ENCODE measurements at places on chromosomes 5 and 9. TPM values are rescaled to one million over a fixed set of nuclear protein-coding genes. Genes with fewer than 3 reads are reported as not detected.

DNA sequence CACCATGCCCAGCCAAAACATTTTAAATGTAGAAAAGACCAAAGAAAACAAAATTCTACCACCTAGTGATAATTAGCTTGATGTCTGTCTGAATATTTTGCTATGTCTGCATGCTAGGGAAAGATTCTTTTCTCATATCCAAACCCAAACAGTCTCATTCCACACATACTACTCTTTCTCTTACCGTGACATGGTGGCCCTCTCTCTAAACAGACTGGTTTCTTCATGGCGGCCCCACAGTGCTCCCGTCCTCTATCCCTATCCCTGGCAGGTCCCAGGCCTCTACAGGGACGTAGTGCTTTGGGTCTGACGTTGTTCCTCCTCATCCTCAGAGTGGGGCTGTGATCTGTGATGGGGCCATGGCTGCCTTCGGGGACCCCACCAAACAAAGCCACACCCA is 8.1 kb downstream of the CORO2A start:
- H3K27me3 ChIP-seq = no peaks in the 10 kb centered on the region
- no peak for DNase-seq

- no peaks in the 10 kb centered on the region for H3K4me1 ChIP-seq
- H3K27me3 ChIP-seq = peaks cover 22% of the 10 kb centered on the region
- no peak overlapping the region for H3K27ac ChIP-seq
- H3K36me3 ChIP-seq = no peaks in the 10 kb centered on the region
- H3K4me3 ChIP-seq = no peak overlapping the region
- DNase-seq = no peak
These were observed 83.2 kb upstream of the TBCA start for GRCh38 chr5:77859306-77859705.

GRCh38 chr9:15513335-15513734 is 2.6 kb upstream of the PSIP1 start:
- H3K27me3 ChIP-seq = no peaks in the 10 kb centered on the region
- H3K36me3 ChIP-seq = no peaks in the 10 kb centered on the region
- H3K27ac ChIP-seq = peak overlapping the region; percentile 83
- peaks cover 7% of the 10 kb centered on the region for H3K4me1 ChIP-seq
- no peak overlapping the region for H3K4me3 ChIP-seq

- no peak overlapping the region for H3K4me3 ChIP-seq
- no peaks in the 10 kb centered on the region for H3K36me3 ChIP-seq
These were observed 23.4 kb upstream of the BARX1 start for GRCh38 chr9:93978551-93978950.

DNA sequence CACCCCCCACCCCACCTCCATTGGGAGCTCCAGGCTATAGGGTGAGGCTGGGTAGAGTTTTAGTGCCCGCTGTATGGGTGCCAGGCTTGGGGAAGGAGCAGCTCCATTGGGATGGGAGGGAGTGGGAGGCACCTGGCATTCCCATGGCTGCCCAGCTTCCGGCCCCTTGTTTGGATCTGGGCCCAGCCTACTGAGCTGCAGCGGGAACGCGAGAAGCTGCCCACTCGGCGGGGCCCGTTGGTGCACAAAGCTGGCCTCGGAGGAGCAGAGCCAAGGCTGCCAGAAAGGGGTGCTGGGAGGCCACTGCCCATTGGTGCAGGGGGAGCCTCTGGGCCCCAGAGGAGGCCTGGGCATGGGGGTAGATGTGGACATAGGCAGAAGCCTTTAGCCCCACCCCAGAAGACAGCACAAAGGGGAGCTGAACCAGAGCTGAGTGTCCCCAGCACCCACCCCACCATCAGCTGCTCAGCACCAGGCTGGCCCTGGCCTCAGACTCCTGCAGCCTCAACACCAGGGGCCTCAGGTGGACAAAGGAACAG is 4.4 kb downstream of the LCN9 start:
- H3K4me1 ChIP-seq = no peaks in the 10 kb centered on the region
- H3K4me3 ChIP-seq = no peak overlapping the region
- H3K36me3 ChIP-seq = no peaks in the 10 kb centered on the region
- H3K27ac ChIP-seq = no peak overlapping the region

DNA sequence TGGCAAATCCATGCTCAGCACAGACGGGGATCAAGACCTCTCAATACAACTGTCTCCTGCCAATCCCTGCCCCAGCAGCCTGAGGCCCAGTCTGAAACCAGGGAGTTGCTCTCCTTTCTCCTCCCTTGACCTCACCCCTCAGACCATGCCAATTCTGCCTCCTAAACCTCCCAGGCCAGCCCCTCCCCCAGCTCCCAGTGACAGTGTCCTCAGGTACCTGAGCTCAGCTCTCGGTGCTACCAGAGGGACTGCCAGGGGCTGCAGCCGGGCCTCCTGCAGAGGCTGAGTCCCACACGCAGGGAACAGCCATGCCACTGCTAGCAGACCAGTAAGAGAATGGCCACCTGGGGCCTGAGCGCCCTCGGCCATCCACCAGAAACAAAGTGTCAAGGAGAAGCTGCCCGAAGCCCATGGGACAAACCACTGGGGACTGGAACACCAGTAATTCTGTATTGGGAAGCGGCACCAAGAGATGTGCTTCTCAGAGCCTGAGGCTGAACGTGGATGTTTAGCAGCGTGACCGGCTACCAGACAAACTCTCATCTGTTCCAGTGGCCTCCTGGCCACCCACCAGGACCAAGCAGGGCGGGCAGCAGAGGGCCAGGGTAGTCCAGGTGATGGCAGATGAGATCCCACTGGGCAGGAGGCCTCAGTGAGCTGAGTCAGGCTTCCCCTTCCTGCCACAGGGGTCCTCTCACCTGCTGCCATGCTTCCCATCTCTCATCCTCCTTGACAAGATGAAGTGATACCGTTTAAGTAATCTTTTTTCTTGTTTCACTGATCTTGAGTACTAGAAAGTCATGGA is 557 bp upstream of the IL3 start:
- H3K36me3 ChIP-seq = no peaks in the 10 kb centered on the region
- H3K4me1 ChIP-seq = no peaks in the 10 kb centered on the region
- no peak for DNase-seq
- no peak overlapping the region for H3K27ac ChIP-seq

- peaks cover 3% of the 10 kb centered on the region for H3K27me3 ChIP-seq
- no peak overlapping the region for H3K27ac ChIP-seq
- H3K36me3 ChIP-seq = no peaks in the 10 kb centered on the region
- no peak overlapping the region for H3K4me3 ChIP-seq
- peaks cover 4% of the 10 kb centered on the region for H3K4me1 ChIP-seq
These were observed 103.0 kb downstream of the AOPEP start for GRCh38 chr9:94829380-94830070.

DNA sequence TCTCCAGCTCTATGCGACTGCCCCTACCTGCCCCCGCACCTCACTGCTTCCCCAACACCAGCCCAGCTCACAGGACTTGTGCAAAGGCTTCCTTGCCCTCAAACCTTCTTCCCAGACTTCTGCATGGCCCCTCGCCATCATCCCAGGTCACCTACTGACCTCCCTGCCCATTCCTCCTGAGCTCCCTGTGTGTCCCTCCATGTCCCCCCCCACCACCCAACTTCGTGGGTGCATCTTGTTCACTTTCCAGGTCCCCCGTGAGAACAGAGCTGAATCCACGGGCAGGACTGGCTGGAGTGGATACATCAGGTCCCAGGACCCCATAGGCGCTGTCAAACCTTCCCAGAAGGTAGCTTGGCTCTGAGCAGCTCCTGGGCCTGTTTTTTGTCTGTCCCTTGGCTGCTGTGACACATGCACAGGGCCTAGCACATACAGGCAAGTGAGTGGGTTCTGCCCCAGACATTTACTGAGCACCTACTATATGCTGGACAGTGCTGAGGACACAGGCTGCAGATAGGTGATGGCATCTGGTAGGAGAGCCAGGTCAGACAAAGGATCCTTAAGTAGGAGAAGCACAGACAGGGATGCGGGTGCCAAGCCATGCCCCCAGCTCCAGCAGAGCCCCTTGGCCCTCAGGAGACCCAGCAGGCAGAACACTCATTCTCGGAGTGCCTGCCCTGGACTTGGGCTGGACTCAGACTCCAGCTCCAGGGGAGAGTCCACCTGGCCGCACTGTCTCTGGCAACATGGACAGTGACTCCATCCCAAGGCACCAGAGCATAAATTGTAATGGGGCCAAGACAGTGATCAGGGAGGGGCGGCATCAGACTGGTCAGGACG is 15.0 kb downstream of the NINJ1 start:
- no peak overlapping the region for H3K4me3 ChIP-seq
- peaks cover 16% of the 10 kb centered on the region for H3K4me1 ChIP-seq
- no peaks in the 10 kb centered on the region for H3K27me3 ChIP-seq

DNA sequence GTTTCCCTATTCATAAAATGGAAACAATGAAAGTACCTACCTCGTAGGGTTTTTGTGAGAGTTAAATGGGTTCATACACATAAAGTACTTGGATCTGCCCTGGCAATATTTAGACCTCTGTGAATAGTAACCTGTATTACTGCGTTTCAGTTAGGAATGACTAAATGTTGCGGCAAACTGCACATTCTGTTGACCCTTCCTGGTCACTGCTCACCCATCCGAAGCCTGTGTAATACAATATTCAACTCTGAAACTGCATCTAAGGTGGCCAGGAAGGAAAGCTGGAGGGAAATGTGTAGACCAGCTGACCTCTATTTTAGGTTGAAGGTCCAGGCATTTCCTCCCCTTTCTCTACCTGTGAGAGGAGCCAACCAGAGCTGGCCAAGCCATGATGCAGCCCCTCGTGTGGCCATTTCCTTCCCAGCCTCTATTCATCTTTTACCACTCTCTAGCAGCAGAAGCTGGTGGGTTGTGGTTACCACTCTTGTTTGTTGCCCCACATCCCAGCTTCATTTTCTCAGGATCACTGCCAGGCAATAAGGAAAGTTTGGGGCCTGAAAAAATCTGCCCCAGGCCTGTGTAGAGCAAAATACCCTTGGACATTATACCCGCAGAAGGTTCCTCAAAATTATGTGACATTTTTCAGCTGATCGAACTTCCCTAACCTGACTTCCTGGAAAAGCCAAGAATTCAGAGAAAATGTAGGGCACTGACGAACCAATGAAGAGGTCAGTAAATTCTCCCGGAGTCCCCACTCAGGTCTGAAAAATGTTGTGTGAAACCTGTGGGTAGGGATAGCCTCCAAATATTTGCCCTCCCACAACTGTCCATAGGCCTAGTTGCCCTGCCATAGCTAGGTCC is 20.5 kb upstream of the PDCD1LG2 start:
- no peak overlapping the region for H3K4me3 ChIP-seq
- H3K4me1 ChIP-seq = no peaks in the 10 kb centered on the region
- no peak for DNase-seq
- H3K27me3 ChIP-seq = no peaks in the 10 kb centered on the region
- H3K36me3 ChIP-seq = no peaks in the 10 kb centered on the region
- H3K27ac ChIP-seq = no peak overlapping the region

- no peak overlapping the region for H3K27ac ChIP-seq
- no peak for DNase-seq
- H3K4me3 ChIP-seq = peak overlapping the region; percentile 9
- no peaks in the 10 kb centered on the region for H3K36me3 ChIP-seq
- peaks cover 95% of the 10 kb centered on the region for H3K27me3 ChIP-seq
- H3K4me1 ChIP-seq = peaks cover 10% of the 10 kb centered on the region
These were observed 1.8 kb downstream of the LHX6 start for GRCh38 chr9:122226758-122227574.

- H3K4me3 ChIP-seq = no peak overlapping the region
- no peaks in the 10 kb centered on the region for H3K36me3 ChIP-seq
- DNase-seq = no peak
- H3K4me1 ChIP-seq = no peaks in the 10 kb centered on the region
- no peaks in the 10 kb centered on the region for H3K27me3 ChIP-seq
- H3K27ac ChIP-seq = no peak overlapping the region
These were observed 283.9 kb upstream of the RFX3 start for GRCh38 chr9:3809724-3810123.

DNA sequence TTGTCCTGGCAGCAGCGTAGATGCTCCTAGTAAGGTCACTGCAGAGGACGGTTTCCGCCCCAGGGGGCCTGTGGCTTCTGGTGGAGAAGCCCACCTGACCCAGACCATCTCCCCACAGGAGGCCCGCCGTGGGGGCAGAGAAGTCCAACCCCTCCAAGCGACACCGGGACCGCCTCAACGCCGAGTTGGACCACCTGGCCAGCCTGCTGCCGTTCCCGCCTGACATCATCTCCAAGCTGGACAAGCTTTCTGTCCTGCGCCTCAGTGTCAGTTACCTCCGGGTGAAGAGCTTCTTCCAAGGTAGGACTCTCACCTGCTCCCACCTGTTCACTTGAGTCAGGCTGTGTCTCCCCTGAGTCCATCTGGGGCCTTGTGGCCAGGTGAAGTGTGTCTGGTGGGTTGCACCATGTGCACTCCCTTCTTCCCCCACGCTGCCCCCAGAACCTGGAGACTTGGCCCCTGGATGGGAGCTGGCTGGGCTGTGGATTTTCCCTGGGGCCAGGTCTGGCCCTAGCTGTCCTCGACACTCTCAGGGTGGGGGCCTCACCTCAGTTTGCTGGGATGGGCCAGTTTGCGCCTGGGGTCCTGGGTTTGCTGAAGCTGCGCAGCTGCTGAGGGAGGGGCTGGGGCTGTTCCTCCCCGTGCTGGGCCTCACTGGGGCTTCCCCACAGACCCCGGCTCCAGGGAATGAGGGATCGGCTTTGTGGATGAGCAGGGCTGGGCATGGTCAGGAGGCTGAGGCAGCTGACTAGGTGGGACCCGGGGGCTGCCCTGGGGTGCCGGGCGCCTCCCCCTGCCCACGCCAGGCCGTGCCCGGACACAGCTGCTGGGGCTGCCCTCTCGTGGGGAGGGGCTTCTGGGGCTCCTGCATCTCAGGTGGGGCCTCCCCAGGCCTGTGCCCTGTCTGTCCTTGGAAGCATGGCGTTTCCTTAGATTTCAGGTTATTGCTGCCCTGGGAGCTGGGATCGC is 32.4 kb downstream of the AHRR start:
- DNase-seq = no peak
- no peaks in the 10 kb centered on the region for H3K27me3 ChIP-seq
- no peaks in the 10 kb centered on the region for H3K36me3 ChIP-seq

DNA sequence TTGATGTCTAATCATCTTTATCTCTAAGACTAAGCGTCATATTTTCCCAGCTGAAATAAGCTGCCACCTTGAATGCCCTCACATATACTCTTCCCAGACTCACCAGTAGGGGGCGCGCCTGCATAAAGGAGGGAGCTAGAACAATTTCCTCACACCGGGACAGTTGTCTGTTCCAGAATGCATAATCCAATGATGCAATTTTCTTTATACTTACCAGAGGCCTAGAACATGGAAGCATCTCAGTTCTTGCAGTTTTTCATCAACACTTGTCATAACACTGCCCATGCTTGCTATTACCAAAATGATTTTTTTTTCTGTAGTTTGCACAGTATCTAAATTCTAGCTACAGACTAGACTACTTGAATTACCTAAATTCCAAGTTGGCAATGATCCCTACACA is 203.9 kb downstream of the FRMD3 start:
- no peak overlapping the region for H3K4me3 ChIP-seq
- H3K36me3 ChIP-seq = no peaks in the 10 kb centered on the region
- no peaks in the 10 kb centered on the region for H3K4me1 ChIP-seq
- H3K27me3 ChIP-seq = no peaks in the 10 kb centered on the region
- no peak for DNase-seq
- H3K27ac ChIP-seq = no peak overlapping the region

Gene CTSL
- total RNA-seq = 34.4 TPM

Gene INSL6
- not detected for total RNA-seq

Gene TMEM174
- not detected for total RNA-seq

Gene SETD9
- total RNA-seq = 11.9 TPM

Gene CTXN3
- not detected for total RNA-seq

Gene CTSV
- total RNA-seq = 113 TPM

Gene ENTREP1
- total RNA-seq = 25.0 TPM

Gene BTNL3
- total RNA-seq = not detected

Gene INIP
- 18.3 TPM for total RNA-seq

Gene IFT74
- total RNA-seq = 17.8 TPM

Gene PTGS1
- total RNA-seq = 1.3 TPM

Gene ZNG1F
- 5.3 TPM for total RNA-seq

Gene PRKAA1
- 30.3 TPM for total RNA-seq

Gene SKIC3
- 53.7 TPM for total RNA-seq
